ENCODE measurements at places on chromosomes 6 and 20.

- no peak for DNase-seq
Measured at GRCh38 chr6:109738667-109739066, 47.6 kb downstream of the FIG4 start.

- DNase-seq = no peak
Measured at GRCh38 chr20:23081263-23081819, 4.8 kb downstream of the CD93 start.

DNA sequence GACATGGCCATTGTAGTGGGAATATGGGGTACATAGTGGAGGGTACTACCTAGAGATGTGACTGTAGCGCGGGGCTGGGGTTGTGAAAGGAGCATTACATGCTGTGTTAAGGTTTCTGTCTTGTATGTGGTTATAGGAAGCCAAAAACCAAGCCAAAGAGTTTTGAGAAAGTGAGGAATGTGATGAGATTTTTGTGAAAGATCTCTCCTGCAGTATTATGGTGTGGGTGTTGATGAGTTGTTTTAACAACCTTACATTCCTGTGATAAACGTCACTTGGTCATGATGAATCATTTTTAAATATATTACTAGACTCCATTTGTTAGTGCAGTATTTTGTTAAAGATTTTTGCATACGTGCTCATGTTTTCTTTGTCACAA lies 48.9 kb downstream of the ZFAND3 start:
- no peak for DNase-seq

GRCh38 chr6:159655409-159655988 lies 37.5 kb downstream of the SOD2 start:
- no peak for DNase-seq

DNA sequence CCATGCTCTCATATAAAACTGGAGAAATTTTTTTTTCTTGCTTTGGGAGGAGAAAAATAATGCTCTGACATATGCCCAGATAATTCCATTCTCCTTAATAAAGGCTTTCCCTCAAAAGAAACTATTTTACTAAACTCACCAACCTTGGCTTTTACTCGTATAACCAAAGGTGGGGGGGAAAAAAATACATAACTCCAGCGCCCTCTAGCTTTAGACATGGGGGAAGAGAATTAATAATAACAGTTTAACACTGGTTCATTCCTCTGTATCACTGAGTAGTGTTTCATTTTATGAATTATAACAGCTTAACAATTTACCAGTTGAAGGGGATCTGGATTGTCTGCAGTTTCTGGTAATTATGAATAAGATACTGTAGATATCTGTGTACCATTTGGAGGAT lies 1226.1 kb downstream of the GRIK2 start:
- DNase-seq = no peak

DNA sequence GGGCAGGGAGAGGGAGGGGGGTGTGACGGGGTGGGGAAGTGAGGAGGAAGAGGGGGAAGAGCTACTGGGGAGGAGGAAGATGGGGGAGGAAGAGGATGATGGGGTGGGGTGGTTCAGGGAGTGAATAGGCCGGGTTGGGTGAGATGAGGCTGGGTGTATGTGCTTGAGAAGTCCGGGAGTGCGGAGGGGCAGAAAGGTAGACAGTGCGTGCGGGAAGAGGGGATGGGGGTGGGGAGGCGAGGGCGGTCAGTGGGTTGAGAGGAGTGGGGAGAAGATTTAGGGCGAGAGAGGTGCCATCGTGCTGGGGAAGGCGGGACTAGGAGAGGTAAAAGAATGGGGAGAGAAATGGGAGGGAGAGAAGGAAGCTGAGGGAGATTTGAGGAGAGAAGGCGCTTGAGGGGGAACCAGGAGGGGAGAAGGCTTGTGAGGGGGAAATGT lies 30.9 kb upstream of the NOTCH4 start:
- no peak for DNase-seq

DNA sequence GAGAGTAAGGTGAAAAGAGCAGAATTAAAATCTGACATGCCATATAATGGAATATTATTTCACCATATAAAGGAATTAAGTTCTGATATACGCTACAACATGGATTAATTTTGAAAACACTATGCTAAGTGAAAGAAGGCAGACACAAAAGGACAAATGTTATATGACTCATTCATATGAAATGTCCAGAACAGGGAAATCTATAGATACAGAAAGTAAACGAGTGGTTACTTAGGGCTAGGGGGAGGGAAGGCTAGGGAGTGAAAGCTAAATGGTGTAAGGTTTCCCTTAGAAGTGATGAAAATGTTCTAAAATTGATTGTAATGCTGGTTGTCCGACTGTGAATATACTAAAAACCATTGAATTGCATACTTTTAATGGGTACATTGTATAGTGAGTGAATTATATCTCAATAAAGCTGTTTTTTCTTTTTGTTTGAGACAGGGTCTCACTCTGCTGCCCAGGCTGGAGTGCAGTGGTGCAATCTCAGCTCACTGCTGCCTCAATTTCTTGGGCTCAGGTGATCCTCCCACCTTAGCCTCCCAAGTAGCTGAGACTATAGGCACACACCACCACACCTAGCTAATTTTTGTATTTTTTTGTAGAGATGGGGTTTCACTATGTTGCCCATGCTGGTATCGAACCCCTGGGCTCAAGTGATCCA lies 8.2 kb downstream of the PRPH2 start:
- DNase-seq = no peak

DNA sequence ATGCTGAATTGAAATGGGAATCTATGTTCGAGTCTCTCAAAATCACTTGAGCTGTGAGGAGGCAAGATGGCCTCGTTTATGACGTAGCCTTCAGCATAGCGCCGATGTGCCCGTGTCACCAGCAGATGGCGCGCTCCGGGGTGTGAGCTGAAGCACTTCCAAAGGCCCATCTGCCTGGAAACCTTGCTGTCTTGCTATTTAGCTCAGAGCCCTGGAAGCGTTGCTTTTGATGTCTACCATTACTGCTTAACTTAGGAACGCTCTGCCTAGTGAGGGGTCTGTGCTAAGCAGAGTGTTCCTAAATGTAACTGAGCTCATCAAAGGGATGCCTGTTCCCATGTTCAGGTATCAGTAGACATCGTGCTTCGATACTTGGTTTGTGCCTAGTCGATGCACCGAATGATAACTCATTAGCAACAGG lies 67.7 kb downstream of the SYCP2L start:
- DNase-seq = peak; percentile 31

- no peak for DNase-seq
Measured at GRCh38 chr6:138528137-138528536, 28.8 kb upstream of the NHSL1 start.

GRCh38 chr20:34680586-34681175 lies 3.8 kb upstream of the PIGU start:
- no peak for DNase-seq

DNA sequence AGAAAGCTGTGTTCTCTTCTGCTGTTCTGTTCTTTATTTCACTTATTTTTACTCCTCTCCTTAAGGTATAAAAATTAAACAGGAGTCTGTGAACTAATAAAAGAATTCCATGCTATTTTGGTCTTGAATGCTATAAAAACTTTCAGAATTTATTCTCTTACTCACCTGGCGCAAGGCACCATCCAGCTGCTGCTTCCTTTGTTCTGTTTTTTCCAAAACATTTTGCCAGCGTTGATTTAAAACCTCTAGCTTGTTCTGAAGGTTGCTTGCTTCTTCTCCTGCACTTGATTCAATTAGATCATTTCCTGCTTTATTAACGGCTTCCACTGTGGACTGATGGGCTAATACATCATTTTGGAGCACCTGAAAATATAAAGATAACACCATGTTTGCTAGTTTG lies 145.0 kb downstream of the DST start:
- DNase-seq = no peak

GRCh38 chr6:1212919-1213318 lies 99.0 kb upstream of the FOXQ1 start:
- no peak for DNase-seq

DNA sequence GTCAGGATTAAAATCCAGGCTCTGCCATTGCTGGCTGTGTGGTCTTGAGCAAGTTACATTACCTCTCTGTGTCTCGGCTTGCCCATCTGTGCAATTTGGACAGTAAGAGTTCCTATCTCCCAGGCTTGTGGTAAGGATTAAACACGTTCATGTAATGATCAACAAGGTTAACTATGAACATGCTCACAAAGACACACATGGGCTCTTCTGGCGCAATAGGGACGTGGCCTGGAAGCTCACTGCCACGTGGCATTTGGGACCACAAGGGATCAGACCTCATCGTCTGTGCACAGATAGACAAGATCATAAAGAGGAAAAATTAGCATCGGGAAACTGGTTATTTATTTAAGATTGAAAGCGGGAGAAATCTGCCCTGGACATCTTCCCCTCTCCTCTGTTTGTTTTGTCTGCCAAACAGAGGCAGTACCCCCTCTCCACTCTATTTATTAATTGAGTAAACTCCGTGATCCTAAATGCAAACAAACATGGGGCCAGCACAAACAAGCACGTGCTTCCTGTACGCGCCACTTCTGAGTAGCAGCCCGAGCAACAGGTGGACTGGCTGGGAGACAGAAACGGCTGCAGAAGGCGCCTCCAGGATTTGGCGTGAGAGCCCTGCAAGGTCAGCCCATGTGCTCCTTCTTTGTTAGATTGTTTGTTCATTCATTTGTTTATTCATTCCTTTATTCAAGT lies 95.0 kb downstream of the CDH26 start:
- DNase-seq = no peak

DNA sequence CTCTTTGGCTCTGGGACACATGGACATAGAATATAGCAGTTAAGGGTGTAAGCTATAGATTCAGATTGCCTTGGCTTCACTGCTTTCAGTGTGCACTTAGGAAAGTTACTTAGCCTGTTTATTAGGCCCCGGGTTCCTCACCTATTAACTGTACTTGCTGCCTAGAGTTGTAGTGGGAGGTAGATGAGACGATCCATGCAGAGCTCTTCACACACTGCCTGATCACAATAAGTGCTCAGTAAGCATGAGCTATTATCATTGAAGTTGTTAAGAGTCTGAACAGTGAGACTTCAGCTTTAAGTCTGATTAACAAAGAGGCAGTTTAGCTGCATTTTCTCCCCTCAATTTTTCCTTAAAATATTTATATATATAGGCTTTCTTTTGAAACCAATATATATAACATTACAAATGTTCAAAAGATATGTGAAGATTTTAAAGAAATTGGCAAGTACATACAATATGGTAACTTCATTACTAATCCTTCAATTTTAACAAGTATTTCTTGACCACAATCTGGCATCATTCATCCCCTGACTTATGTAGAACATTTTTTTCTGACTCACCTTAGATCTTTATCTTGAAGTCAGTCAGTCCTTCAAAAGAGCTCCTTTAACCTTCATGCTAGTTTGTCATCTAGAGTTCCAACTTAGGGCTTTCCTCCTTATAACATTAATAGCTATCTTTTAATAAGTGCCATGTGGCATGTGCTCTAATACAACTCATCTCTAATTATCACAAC lies 20.5 kb upstream of the SUPT3H start:
- no peak for DNase-seq

DNA sequence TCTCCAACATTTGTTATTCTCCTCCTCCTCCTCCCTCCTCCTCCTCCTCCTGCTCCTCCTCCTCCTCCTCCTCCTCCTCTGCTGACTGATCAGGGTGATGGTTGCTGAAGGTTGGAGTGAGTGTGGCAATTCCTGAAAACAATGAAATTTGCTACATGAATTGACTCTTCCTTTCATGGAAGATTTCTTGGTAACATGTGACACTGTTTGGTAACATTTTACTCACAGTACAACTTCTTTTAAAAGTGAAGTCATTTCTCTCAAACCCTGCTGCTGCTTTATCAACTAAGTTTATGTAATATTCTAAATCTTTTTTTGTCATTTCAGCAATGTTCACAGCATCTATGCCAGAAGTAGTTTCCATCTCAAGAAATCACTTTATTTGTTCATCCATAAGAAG lies 543.0 kb downstream of the MAFB start:
- no peak for DNase-seq

- DNase-seq = no peak
Measured at GRCh38 chr20:8246153-8246552, 114.1 kb downstream of the PLCB1 start.

DNA sequence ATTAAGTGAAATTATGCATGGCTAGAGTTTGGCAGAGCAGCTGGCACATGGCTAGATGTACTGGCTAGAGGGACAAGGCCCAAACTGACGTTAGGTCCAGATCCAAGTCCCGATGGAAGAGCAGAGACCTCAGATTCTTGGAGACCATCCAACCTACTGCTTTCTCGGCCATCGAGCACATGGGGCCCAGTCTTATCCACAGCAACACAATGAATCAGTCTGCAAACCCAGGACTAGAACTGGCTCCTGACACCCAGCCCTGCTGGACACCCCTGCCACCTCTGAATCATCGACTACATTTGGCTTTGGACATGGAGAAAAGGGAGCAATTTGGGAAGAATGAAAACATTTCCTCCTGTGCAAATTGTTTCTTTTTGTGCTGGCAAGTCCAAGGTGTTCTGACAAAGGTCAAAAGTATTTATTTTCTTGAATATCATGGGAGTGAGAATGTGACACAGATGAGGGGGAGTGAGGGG lies 23.9 kb upstream of the YWHAB start:
- no peak for DNase-seq

DNA sequence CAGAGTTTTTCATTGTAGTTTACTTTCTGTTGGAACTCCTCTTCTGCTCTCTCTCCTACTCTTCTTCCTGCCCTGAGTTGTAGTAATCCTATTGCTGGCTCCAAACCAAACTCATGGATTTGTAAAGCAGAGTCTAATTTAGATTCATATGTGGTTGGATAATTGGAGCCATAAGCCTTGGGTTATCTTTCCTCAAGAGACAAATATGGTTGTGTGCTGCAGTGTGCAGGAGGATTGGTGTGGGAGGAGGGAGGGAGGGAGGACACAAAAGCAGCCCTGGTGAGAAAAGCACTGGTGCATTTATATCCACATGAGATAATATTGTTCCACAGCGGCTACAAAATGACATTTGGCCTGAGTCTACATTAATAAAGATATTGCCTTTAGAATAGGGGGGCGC lies 4.2 kb downstream of the HLA-G start:
- DNase-seq = no peak

DNA sequence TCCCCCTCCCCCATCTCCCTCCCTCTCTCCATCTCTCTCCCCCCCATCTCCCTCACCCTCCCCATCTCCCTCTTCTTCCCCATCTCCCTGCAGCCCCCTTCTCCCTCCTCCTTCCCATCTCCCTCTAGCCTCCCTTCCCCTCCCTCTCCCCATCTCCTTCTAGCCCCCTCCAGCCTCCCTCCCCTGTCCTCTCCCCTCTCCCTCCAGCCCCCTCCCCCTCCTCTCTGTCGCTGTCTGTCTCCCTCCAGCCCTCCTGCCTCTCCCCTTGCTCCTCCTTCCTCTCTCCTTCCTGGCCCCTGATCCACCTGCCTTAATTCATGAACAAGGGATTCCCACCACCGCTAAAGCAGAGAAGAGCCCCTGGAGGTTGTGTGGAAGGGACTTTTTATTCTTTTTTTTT lies 26.9 kb upstream of the CHMP4B start:
- DNase-seq = no peak

- DNase-seq = no peak
Measured at GRCh38 chr6:115782612-115783011, 278.1 kb downstream of the FRK start.

Measured in activated gamma-delta T cell treated with anti-CD3 and anti-CD28 coated beads, Interleukin-2, amount 50 U/mL, for 16 hours (primary cell).